Transverse colon (tissue), 4 donors: ENCODE measurements at places on chromosomes 2 and 18. TPM values are rescaled to one million over a fixed set of nuclear protein-coding genes. Genes with fewer than 3 reads are reported as not detected.

The AFF3 gene
- total RNA-seq, result 9.2 TPM

- DNase-seq, result no peak
These were observed 29.6 kb upstream of the FOSL2 start for GRCh38 chr2:28362991-28363521.

GRCh38 chr18:46842583-46842982 is 74.7 kb downstream of the PIAS2 start:
- DNase-seq, result no peak

DNA sequence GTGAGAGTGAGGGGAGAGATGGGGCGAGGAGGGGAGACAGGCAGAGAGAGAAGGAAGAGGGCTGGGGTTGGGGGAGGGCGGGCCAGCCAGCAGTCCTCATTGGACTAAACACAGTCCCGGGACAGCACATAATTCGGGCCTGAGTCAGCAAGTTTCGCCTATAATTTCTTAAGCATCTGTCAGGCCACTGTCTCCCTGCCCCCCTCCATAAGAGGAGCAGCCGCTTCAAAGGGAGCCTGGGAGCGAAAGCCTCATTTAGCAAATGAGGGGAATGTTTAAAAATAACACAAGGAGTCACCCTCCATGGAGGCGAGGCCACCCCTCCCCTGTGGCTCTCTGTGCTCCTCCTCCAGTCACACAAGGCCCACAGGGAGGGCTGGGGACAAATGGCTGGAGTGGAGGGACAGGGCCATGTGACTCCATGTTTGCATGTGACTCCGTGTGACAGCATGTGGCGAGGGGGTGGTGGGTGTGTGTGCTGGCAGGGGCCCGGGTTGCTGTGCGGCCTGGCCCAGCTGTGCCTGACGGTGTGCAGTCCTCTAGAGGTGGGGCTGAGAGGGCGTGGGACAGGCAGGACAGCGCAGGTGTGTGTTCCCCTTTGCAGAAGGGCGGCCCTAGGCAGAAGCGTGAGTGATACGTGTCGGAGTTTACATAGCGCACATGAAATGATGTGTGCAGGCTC is 162.4 kb downstream of the CELF4 start:
- DNase-seq, result no peak

The ALPG gene
- total RNA-seq, result not detected

The SFTPB gene
- total RNA-seq, result not detected

GRCh38 chr18:55484773-55485172 is 103.2 kb downstream of the TCF4 start:
- DNase-seq, result no peak

DNA sequence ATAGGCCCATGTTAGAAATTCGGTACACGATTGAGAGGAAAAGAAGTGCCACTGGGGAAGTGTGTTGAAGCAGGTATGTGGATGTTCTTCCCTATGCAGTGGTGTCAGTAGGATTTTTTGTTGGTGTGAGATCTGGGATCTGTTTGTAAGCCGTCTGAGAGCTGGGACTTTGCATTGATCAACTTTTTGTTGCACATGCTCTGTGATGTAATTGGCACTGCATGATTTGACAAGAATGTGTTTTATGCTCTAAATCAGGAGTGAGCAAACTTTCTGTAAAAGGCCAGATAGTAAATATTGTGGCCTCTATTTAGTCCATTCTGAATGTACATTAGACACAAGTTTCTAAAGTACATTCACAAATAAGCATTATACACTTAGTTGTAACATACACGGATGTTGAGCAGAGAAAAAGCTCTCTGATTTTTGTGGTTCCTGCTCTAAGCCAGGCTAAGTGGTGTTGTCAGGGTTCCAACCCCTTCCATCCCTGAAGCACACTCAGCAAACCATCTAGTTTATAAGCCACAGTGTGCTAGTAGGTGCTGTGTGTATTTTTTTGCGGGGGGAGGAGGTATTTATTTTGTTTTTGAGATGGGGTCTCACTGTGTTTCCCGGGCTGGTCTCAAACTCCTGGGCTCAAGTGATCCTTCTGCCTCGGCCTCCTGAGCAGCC is 235.6 kb downstream of the NEDD4L start:
- DNase-seq, result no peak
